Placental pericyte (primary cell): ENCODE measurements at places on chromosomes 2 and 18. TPM values are rescaled to one million over a fixed set of nuclear protein-coding genes. Genes with fewer than 3 reads are reported as not detected.

The DNAJC5G gene
- not detected in 2 replicates for total RNA-seq

The RBKS gene
- total RNA-seq = 0.57 and 1.1 TPM in 2 replicates

The EGR4 gene
- total RNA-seq = not detected in 2 replicates

The ALPP gene
- under 0.01 TPM in 1 of 2 replicates, not detected in the other for total RNA-seq

The CELF4 gene
- not detected in 2 replicates for total RNA-seq
